ENCODE measurements at places on chromosomes 2 and 18.

- DNase-seq, result no peak
These were observed 122.6 kb upstream of the SPRED2 start for GRCh38 chr2:65554765-65555591.

- DNase-seq, result peak; percentile 65
These were observed 118.0 kb downstream of the PLB1 start for GRCh38 chr2:28613633-28614501.

GRCh38 chr2:101714118-101714517, 16.6 kb downstream of the MAP4K4 start:
- DNase-seq, result no peak

DNA sequence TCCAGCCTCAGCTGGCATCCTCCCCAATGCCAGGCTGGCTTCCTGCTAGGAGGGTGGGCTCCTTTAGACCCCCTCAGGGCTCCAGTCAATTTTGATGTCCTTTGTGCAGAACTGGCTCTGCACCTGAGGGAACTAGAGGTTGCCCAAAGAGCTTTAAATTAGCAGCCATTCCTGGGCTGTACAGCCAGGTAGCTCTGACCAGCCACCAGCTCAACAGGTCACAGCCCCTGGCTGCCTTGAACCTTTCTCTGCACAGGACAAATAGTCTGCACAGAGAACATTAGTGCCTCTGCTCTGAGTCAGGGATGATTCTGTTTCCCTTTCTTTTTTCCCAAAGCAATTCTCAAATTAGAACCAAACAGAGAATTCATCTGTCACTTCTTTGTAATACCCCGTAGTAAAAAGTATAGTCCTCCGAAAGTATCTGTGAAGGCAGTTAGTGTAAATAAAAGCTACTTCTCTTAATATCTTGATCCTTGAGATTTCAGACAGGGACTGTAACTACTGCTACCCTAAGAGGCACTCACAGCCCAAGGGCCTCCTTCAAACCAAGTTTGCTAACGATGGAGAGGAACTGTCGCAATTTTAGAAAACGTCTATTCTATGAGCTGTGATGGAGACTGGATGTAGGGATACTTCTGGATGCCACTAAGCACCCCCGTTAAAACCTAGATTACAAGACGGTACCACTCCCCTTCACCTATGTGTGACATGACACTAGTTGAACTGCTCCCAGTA, 3.0 kb downstream of the TTC32 start:
- no peak for DNase-seq

DNA sequence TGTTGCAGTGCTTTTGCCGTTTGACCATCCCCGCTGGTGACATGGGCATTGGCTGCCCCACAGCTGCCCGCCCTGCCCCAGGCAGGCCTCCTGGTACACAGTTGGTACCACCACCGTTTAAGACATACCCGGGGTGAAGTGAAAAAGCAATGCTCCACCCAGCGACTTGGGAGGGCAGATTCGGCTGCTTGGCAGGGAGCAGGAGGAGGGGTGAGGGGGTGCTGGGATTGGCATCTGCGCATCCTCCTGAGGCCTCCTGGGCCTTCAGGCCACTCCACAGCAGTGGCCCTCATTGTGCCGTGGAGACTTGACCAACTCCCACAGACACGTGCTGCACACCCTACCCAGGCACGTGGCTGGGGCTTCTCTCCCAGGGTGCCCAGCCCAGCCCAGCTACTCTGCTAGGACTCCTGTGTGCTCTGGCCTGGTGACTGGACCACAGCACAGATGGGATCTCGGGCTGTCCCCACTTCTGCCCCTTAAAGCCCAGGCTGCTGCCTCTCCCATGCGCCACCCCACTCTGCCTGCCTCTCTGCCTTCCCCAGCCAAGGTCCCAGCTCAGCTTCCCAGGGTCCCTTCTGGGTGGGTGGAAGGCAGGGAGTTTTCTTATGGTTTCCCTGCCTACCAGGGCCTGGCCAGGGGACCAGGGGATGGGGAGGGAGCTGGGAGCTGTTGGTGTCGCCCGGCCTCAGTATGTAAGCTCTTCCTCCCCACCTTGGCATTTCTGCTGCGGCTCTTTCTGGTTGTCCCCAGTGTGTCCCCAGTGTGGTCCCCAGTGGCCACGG, 157.0 kb upstream of the HS6ST1 start:
- no peak for DNase-seq

- DNase-seq, result no peak
These were observed 215.8 kb downstream of the ALK start for GRCh38 chr2:29705616-29706015.

DNA sequence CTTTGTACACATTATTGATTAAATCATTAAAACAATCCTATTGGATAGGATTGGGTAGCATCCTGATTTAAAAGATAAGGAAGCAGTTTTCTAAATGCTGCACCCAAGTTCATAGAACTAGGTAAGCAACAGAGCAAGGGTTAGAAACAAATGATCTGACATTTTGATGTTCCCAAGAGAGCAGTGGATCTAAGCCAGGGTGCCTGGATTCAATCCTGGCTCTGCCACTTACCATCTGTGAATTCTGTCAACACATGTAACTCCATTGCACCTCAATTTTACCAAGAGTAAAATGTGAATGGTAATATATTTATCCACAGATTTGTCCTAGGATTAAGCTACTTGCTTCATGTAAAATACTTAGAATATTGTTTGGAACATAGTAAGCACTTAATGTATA, 982.6 kb upstream of the FANCL start:
- DNase-seq, result no peak

DNA sequence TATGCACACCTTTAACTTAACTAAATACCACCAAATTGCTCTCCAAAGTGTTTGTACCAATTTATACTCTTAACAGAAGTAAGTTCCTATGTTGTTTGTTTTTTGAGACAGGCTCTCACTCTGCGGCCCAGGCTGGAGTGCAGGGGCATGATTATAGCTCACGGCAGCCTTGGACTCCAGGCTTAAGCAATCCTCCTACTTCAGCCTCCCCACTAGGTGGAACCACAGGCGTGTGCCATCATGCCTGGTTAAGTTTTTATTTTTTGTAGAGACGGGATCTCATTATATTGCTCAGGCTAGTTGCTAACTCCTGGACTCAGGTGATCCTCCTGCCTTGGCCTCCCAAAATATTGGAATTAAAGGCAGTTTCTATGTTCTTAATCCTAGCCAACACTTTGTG, 13.1 kb upstream of the NAB1 start:
- no peak for DNase-seq

DNA sequence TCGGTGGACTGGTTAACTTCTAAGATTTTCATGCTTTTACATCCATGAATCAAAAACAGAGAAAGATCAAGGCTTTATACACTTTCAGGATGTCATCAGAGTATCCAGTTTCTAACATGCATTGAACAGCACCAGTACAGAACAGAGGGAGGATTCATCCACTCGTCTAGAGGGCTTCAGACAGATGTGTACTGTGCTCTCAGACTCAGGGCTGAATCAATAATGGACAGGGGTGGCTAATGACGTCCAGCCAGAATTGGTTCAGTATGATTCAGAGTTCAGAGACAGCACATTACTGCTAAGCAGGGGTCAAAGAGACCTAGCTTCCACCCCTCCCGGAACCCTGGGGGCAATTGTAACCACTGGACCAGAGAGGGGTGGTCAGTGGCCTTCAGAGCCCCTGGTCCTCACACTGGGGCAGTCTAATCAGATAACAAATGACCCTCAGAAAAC, 37.3 kb downstream of the RNU4ATAC start:
- no peak for DNase-seq

- no peak for DNase-seq
These were observed 255.0 kb downstream of the TRIB2 start for GRCh38 chr2:12971581-12972365.

- DNase-seq, result no peak
These were observed 51.9 kb upstream of the ZBTB7C start for GRCh38 chr18:48460929-48461583.

DNA sequence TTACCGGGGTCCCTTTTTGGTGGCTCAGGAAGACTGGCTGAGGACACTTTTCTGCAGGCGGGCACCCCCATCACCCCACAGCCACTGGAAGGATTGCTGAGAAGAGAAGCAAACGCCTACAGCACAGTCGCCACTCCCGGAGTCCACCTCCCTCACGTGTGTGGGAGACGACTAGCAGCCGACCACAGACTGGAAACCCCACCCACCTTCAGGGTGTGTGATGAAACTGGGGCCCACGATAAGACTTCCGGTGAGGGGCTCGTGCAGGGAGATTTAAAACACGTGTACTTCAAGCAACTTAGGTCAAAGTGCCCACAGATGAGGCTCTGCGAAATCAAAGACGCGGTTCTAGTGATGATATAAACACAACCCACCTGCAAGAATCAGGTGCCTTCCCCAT, 26.3 kb downstream of the MBP start:
- DNase-seq, result peak; percentile 69

DNA sequence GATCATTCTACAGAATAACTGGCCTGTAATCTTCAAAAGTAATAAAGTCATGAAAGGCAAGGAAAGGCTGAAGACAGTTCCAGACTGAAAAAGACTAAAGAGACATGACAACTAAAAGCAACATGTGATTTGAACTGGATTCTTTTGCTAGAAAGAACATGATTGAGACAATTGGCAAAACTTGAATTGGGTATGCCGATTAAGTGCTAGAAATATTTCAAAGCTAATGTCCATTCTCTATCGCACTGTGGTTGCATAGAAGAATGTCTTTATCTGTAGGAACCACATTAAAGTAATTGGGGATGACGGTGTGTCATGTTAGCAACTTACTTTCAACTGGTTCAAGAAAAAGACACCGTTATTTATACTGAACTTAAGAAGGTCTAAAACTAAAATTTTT, 98.5 kb downstream of the EXOC6B start:
- no peak for DNase-seq

Measured in fibroblast of villous mesenchyme (primary cell).